ENCODE measurements at places on chromosomes 2 and 18.

- no peak for ATAC-seq
Observed at GRCh38 chr18:850960-851359, 38.9 kb upstream of the YES1 start.

- ATAC-seq: no peak
Observed at GRCh38 chr18:64083916-64084315, 65.0 kb downstream of the LINC00305 start.

DNA sequence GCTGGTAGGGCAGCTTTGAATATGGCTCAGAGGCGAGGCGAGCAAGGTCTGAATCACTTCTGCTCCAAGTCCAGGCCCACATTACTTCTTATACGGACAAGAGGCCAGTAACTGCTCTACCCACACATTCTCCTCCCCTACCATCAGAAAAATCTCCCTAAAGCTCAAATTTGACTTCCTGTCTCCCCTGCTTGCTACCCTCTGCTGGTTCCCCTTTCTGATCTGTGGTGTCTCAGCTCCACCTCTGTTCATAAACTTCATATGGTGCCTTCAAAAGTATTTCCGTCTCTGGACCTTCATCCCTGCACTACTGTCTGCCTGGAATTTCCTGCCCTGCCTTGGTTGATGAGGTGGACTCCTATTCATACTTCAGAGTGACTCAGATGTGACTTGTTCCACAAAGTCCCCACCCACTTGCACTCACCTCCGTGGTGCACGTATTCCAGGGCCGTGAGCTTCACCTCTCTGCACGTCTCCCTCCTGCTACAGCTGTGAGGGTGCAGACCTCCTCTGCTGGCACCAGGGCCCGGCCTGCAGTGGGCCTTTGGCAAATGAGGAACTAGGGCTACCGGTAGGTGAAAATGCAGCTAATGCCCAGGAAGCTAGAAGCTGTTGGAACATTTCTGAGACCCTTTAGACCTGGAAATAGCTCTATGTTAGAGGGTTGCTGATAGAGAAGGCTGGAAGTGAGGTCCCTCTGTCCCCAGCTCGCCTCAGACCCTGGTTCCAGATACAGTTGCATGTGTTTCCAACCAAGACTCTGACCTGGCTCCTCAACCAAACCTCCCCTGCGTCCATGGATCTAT, 24.6 kb upstream of the KCMF1 start:
- ATAC-seq: no peak

GRCh38 chr2:172048508-172049503, 36.5 kb upstream of the DLX1 start:
- ATAC-seq: no peak

GRCh38 chr2:79640001-79640400, 127.2 kb downstream of the CTNNA2 start:
- ATAC-seq: no peak

- ATAC-seq: peak; percentile 42
Observed at GRCh38 chr18:4357579-4357978, 97.5 kb downstream of the DLGAP1 start.

DNA sequence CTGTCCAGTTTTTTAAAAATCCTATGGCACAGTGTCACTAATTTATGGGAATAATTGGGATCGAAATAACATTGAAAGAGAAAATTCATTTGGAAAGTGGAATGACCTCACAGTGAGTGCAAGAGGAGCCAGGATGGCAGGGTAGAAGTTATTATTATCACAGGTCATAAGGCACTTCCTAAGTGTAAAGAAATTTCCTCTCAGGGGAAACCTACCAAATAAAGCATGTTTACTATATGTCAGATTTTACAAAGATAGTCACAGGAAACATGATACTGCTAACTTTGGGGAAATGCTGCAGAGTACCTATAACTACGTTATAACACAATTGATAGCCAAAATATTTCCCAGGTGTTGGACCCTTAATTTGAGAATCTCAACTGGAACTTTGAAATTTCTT, 226.3 kb upstream of the SMAD7 start:
- ATAC-seq: no peak

- no peak for ATAC-seq
Observed at GRCh38 chr2:53829273-53829979, 30.3 kb downstream of the GPR75 start.

Data from motor neuron (in vitro differentiated cells).